ENCODE measurements at places on chromosomes 7 and 10.

DNA sequence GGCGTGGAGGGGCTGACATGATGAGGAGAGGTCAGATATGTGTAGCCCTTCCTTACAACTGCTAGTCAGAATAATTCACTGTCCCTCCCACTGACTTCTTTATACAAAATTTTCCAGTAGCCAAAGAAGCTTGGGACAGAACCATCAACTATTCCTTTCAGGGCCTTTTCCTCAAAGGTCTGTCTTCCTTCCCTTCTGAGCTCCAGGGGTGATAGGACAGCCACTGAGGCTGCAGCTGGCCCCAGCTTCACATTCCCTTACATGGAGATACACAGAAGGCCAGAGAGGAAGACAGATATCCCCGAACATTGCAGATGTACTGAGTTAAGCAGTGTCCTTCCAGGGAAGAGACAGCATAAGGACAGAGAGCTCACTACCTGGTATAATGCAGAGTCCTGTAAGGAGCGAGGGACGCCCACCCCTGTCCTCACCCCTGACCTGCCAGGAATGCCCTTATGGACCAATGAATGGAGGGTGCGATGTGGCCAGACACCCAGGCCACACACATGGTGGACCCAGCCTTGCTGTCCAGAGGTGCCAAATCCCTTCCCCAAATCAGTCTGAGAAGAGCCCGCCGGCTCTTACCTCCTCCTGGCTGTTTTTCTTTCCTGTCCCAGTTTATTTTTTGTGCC is 754.7 kb downstream of the GRID1 start:
- peak; percentile 7 for DNase-seq

DNA sequence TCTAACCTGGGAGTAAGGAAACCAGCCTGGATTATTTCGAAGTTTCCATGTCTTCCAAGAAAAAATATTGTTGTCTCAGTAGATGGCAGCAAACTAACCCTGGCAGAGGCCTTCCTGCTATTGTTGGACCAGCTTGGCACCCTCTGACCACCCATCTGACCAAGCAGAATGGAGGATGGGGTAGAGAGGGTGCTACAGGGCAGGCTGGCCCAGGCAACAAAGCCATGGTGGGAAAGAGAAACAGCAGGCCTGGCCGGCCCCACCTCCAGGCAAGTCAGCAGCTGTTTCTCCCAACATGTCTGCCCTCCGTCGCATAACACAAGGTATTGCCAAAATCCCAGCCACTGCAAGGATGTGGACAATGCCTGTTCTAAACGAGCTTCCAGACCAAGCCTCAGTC is 95.0 kb downstream of the FAM53B start:
- DNase-seq = no peak

DNA sequence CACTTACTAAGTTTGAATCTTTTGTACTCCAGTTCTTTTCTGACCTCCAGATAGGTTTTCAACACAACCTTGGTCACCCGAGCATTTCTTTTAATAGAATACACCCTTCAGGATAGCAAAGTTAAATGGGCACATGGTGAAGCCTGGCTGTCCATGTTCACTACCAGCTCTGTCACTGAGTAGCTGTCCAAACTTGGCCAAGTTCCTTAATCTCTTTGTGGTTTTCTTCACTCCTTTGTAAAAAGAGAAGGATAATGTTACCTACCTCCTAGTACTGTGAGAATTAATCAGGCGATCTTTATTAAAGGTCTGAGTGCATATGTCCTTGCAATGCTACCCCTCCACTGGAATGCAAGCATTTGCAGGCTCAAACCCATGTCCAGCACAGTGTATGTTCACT is 128.1 kb upstream of the PTPRZ1 start:
- no peak for DNase-seq

DNA sequence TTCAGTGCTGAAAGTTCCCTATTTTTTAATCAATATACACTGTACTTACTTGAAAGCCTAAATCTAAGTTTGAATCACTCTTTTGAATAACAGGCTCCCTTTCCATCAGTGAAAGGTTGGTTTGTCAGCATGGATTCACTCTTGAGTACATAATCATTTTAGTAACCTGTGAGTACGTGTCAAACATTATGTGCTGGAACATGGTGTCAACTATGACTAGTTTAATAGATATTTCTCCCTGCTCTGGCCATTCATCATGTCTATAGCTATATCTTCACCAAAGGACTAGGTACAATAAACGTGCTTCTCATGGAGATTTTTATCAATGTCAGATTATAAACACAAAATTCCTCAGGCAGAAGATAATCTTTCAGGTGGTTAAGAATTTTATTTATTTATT is 61.7 kb upstream of the MDFIC start:
- DNase-seq = no peak

DNA sequence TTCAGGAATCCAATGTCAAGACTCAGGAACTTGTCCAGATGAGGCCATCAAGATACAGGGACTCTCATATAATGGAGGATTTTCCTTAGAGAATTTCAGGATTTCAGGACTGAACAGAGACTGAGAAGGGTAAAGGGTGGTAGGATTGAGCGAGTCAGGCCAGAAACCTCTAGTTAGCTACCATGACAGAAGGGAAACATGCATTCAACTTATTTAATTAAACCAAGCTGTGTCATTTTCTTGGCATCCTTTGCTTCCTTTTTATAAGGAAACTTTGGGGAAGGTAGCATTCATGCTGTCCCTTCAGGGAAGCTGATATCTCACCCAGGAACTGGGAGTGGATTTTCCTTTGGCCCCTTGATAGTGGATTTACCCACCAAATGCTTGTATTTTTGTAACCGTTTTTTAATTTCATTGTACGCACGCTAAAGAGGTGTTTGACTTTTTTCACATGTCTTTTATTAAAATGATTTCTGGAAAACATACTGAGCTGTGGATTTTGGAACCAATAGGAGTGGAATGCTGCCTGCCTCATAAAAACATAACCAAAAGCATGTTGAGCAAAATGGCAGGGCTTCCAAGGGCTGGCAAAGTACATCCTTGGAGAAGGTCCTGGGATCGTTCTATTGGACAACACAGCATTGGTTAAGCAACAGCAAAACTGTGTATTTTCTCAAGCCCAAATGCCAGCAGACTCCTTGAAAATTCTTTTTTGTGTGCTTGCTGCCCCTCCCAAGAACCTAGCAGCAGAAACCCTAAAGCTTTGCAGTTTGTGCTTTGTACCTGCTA is 104.5 kb downstream of the CXCL12 start:
- no peak for DNase-seq

GRCh38 chr10:35412900-35413491 is 76.7 kb downstream of the CCNY start:
- DNase-seq = no peak

GRCh38 chr7:45347804-45348203 is 190.2 kb downstream of the RAMP3 start:
- peak; percentile 17 for DNase-seq

DNA sequence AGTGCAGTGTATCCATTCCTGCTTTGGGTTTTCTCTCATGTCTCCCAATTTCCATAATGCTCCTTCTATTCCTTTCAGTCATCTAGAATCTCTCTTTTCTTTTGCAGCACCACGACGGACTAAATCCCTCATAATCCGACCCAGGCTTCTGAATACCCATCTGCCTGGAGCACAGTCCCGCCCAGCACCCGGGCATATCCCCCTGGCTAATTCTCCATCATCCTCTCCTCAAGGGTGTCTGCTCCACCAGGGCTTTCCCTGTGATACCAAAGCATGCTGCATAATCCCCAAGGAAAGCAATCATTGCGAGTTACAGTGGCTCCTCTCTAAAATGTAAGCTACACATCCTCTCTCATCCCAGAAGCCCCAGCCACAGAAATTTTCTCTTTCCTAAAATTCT is 321.9 kb downstream of the CCDC3 start:
- no peak for DNase-seq

DNA sequence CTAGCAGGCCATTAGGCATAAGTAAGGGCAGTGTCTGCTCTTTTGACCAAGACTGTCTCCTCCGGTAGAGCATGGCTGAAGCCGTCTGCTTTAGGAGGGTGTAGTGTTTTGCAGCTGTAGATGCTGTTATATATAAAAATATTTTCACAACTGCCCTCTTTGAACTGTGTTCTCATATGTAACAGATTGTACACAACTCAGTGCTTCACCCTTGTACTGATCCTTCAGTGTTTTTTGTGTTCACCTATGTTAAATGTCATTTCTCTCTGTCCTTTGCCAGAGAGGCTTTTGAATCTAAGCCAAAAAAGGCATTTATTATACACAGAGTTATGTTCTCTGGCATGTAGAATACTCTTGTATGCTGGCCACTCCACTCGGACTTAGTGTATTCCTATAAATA is 135.5 kb downstream of the BICC1 start:
- DNase-seq = no peak

GRCh38 chr10:119723624-119724023 is 2.2 kb upstream of the INPP5F start:
- no peak for DNase-seq

DNA sequence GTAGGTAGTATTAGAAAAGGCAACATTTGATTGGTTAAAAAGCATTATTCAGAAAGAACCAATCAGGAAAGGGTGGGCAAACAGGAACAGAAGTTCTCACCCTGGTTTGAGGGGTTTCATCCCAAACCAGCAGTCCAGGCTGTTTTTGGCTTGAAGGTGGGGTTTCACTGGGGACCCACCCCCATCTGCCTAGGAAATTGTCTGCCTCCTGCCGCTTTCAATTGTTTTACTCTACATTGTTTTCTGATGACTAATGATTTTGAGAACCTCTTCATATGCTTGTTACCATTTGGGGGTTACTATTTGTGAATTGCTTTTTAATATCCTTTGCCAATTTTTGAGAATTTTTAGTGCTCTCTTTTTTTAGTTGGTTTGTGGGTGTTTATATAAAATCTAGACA is 3.3 kb upstream of the PCBD1 start:
- DNase-seq = no peak

DNA sequence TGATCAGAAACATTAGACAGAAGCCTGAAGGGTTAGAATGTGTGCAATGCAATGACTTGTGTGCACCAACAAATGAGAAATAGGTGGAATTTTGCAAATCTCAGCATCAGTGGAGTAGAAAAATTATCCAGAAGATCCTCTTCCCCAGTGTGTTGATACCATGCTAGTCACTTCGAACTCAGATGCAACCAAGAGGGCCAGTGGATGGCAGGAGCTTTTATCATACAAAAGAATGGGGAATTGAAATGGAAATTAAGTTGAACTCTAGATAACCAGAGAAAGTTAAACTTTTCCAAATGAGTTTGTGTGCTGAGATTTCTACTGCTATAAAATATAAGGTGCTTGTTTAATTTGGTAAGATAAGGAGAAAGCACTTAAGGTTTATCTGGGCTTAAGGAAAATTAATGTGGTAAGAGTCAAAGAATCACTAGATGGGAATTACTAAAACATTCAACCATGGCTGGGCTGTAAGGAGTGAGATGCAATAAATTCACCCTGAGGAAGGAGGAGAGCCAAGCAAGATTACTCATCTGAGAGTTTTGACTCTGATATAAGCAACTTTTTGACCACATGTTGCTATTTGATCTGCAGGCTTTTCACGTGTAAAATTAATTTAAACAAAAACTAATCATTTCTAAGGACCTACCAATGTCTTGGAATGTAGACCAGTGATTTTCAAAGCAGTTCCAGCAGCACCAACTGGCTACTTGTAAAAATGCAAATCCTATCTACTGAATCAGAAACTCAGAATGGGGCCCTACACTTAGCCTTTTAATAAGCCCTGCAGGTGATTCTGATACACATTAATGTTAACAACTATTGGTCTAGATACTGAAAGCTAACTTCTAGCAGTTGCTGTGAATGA is 113.2 kb downstream of the CDC14C start:
- no peak for DNase-seq

GRCh38 chr10:986137-986825 is 2.0 kb upstream of the GTPBP4 start:
- no peak for DNase-seq

GRCh38 chr10:100338434-100339036 is 8.5 kb upstream of the SCD start:
- DNase-seq = peak; percentile 92

DNA sequence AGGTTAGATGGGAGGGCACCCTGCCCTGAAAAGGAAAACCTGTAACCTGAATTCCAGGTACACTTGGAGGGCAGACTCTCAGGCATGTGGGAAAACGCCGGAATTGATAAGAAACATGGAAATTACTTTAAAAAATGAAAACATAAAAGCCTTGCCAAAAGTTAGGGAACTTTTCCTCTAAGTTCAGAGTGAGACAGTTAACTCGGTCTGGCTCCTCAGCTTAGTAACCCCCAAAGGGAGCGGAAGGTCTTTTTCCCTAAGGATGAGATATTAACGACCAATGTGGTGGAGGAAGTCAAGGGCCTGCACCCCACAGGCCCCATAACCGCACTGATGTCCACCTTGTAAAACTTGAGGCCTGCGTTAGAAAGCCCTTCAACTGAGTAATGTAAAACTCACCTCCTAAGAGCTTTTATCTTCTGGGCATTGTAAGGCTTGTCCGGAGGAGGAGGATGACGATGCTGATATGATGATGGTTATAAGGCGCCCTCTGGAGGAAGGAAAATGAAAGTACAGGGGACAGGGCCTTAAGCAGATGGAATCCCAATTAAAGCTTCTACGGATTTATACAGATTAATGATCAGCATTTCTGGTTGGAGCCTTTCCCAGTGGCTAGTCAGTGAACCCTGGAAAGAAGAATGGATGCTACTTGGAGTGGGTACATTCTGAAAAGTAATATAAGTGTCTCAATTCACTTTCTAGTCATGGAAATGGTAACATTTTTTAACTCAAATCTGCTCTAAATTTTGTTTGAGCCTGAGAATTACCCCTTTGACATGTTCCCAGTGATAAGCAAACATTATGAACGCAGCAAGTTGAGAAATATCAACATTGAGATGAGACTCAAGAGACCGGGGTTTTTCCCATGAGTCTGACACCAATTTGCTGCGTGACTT is 694 bp downstream of the COL1A2 start:
- peak; percentile 55 for DNase-seq

DNA sequence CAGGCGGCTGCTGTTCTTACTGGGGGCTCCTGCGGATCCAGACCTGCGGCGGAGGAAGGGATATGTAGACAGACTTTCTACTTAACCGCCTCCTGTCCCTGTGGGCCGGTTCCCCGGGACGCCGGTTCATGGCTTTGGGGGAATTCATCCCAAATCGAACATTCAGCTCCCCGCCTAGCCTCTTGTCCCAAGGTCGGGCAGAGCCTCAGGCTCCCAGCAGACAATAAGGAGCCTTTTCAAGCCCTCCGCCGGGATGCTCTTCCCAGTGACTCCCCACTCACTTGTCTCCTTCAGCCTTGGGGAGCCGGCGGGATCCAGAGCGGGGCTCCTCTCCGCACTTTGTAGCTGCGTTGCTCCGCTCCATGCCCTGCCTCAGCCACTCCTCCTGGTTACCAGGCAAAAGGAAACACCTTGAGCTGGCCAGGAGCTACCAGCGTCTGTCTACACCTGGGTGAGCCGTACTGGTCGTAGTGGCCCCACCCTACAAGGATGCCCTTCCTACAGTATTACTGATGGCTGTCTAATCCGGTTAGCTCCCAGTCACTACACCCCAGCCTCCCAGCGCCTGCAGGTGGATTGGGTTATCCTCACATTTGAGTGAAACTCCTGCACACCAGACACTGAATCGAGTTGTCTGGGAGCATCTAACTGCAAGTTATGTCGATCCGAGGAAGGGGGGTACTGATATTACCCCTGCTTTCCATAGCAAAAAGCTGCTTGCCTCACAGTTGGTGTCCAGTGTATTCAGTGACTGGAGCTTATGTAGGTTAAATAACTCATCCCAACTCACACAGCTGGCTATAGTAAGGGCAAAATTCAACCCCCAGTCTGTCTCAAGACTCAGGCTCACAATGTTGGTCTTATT is at the start of gene C10orf95:
Gene C10orf95, minus strand, starts transcription at position 439 of the 865 bp plus-strand sequence. CDS start 450 bp downstream, outside the sequence.
- no peak for DNase-seq

Measured in H1 (cell line).